ENCODE measurements at places on chromosomes 4 and X.
A peak's percentile ranks its signal among the peaks of the same experiment; 100 is the strongest.

DNA sequence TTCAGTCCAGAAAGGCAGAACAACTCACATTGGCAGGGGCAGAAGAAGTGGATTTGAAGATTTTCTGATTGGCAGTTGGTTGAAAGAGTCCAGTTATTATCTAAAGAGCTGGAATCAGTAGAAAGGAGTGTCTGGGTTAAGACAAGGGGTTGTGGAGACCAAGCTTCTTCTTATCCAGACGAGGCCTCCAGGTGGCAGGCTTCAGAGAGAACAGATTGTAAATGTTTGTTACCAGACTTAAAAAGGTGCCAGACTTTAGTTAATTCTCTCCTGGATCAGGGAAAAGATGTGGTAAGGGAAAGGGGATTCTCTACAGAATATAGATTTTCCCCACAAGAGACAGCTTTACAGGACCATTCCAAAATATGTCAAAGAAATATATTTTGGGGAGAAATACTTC lies 36.7 kb upstream of the TLR3 start:
- no peak for DNase-seq

- DNase-seq: no peak
These were observed 214.3 kb downstream of the FAT4 start for GRCh38 chr4:125529071-125529470.

DNA sequence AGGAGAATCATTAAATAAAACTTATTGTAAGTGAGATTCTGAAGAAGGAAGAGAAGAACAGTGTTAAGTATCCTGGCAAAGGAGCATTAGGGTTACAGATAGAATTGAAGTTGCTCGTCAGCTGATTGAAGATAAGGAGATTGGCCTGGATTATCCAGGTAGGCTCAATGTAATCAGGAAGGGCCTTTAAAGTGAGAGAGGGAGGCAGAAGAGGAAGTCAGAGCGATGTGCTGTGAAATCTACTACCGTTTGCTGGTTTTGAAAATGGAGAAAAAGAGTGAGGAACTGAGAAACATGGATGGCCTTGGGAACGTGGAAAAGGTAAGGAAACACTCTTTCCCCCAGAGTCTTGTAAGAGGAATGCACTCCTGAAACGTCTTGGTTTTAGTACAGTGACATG lies 245.7 kb downstream of the ANTXR2 start:
- DNase-seq: no peak

GRCh38 chr4:118898684-118899138 lies 10.1 kb downstream of the SYNPO2 start:
- DNase-seq: no peak

DNA sequence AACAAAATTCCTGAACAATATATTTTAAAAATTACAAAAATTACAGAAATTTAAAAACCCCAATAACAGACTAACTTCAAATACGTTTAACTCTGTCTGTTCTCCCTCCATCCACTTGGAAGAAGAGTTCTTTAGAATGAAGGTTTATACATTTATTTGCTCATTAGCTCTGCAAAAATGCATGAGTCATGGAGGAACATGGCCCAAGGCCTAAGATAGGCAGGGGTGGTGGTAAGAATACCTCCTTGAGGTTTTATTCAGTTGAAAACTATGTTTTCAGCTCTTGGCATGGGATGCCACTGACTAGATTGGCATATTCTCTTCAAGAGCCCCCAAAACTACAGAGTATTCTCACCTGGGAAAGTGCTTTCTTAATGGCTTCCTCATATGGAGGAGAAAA lies 8.8 kb upstream of the LRRC66 start:
- no peak for DNase-seq

- DNase-seq: no peak
These were observed 833.1 kb downstream of the C4orf33 start for GRCh38 chr4:129929052-129929451.

DNA sequence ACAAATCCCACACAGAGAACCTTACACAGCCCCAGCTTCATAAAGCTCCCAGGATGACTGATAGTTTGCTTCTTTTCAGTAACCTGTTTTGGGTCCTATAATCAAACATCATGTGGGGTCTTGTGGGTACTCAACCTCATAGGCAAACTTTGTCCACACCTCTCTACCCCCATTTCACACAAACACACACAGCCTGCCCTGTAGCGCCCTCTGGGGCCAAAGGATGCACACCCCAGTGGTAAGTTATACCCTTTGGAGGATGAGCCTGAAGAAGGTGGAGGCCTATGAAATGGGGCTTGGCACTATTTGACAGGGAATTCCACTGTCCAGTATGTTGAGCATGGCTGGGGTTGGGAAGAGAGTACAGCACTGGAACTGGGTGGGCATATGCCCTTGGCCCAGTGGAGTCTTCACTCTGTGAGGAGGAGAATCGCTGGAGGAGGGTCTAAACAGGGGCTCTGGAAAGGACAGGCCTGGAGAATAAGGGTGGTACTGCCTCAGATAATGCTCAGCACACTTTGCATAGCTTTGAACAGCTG lies 30.5 kb upstream of the COL25A1 start:
- DNase-seq: no peak

- DNase-seq: no peak
These were observed 340.2 kb downstream of the GASK1B start for GRCh38 chr4:157832596-157832995.

GRCh38 chr4:98555798-98556445 lies 102.5 kb downstream of the TSPAN5 start:
- DNase-seq: no peak

- peak; percentile 53 for DNase-seq
These were observed 204.9 kb downstream of the GBA3 start for GRCh38 chr4:22897520-22898108.

DNA sequence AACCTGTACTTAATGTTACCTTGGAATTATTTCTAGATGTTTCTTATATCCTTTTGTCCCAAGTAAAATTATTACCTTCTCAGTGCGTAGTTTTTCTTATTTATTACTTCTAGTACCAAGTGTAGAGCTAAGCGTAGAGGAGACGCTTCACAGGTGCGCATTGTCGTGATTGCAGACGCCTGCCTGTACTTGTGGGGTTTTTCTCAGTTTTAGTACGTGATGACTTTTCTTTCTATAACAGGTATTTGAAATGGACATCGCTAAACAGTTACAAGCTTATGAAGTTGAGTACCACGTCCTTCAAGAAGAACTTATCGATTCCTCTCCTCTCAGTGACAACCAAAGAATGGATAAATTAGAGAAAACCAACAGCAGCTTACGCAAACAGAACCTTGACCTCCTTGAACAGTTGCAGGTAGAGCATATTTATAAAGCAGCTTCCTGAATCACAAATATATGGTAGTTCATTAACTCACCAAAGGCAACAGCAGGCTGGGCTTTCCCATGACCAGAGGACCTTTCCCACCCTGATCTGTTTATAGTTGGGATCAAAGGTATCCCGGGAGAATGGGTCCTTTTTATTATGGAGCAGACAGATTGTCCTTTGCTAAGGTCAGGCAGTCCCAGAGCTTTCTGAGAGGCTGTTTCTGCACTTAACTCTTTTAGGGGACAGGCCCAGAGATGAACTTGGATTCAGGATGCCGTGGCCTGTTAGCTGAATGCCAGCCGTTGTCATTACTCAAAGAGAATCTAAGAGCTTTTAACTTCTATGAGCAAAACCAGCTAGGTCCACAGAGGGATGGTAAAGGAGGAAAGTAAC lies 172.9 kb downstream of the PTTG2 start:
- DNase-seq: no peak

GRCh38 chr4:15690020-15690809 lies 8.6 kb downstream of the FAM200B start:
- no peak for DNase-seq

DNA sequence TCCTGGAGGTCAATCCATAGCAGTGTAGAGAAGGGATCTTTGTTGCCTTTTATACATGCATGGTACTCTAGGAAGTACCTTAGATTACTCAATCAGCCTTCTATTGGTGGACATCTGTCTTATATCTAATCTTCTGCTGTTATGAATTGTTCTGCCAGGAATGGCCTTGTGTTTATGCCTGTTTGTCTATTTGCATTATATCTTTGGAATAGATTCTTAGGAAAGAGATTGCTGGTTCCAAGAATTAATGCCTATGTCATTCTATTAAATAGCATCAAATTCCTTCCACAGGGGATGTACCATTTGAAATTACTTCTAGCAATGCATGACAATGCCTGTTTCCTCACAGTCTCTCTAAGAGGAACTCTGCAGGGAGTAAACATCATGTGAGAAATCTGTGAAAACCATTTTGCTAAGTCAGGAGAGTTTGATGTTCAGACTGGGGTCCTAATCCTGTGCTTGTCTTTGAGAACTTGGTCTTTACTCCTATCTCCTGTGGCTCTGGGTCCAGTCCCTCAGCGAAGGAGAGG lies 42.5 kb downstream of the BEX3 start:
- no peak for DNase-seq

DNA sequence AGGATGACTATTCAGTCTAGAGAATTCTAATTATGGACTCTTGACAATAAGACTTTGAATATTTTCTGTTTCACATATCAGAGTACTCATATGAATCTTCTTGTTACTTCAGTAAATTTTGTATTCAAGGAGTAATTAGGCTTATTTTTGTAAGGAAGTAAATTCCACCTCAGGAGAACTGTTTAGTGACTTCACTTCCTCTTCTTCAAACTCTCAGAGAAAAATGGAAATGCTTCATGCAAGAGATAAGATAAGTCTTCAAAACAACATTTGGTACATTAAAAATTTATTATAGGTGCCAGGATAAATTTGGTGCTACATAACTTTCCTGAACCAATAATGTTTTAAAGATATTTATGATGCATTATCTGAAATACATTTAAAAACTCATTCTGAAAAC lies 1421.9 kb downstream of the PCDH7 start:
- no peak for DNase-seq

GRCh38 chr4:182827954-182828353 lies 89.2 kb downstream of the DCTD start:
- DNase-seq: no peak

- no peak for DNase-seq
These were observed 85.5 kb downstream of the BMPR1B start for GRCh38 chr4:94843216-94843615.

- DNase-seq: no peak
These were observed 105.9 kb upstream of the ETNPPL start for GRCh38 chr4:108868606-108869227.

- DNase-seq: no peak
These were observed 180.7 kb upstream of the ZFP42 start for GRCh38 chr4:187814737-187815465.

DNA sequence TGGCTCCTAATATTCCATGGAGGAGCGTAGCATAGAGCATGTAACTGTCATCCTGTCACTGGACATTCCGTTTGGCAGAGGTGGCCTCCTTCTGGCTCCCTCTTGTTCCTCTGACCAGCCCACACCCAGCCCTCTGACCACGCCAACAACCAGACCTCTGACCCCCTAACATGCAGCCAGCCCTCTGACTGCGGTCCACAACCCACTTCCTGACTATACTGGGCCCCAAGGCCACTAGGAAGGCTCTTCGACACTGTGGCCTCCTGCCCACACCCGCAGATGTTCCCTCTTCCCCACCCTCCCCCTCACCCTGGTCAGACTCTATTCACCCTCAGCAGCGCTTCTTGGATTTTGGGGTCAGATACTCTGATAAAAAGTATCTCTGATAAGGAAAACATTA lies 141.4 kb downstream of the EVC2 start:
- no peak for DNase-seq

DNA sequence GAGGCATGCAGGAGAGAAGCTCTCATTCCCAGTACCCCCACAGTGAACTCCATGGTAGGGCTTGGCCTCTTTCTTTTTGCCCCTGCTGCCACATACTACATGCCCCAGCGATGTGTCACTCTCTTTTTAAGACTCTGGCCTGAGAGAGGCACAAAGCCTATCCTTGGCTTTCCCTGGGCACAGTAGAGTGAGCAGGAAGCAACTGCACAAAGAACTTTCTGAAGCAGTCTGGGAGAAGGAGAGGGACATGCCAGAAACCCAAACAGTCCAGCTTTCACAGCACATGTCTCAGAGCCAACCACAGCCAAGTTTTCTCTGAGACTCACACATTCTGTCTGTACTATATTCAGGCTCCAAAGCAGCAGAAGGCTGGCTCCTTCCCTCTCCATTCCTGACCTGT lies 7.9 kb upstream of the NALF2 start:
- no peak for DNase-seq

DNA sequence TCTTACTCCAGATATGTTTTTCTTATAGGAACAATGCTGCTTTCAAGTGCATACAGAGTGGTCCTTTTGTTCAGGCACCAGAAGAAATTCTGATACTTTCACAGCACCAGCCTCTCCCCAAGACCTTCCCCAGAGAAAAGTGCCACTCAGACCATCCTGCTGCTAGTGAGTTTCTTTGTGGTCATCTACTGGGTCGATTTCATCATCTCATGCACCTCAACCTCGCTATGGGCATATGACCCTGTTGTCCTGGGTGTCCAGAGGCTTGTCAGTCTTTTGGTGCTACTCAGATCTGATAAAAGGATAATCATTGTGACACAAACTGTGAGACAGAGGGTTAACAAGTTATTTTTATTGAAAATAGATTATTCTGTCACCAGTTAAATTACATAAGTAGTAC lies 39.5 kb downstream of the WDR13 start:
- DNase-seq: no peak

GRCh38 chr4:163505374-163505773 lies 10.9 kb downstream of the TMA16 start:
- DNase-seq: no peak

GRCh38 chrX:18491587-18492340 lies 66.4 kb downstream of the CDKL5 start:
- DNase-seq: no peak

DNA sequence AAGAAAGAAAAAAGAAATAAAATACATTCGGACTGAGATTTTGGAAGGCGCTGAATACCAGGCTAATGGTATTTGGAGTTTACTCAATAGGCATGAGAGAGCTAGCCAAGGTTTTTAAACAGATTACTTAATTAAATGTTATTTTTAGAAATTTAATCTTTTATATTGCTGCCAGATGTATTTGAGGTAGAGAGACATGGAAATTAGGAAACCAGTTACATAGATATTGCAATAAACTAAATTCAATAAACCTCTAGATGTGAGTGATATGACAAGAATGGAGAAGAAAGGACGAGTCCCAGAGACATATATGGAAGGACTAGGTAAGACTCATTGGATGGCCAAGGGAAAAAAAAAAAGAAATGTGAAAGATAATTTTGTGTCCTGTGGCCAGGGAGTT lies 38.5 kb upstream of the IL13RA1 start:
- no peak for DNase-seq

Measured in head of caudate nucleus (tissue), 42 donors.